ENCODE measurements at places on chromosomes 11 and 22.

DNA sequence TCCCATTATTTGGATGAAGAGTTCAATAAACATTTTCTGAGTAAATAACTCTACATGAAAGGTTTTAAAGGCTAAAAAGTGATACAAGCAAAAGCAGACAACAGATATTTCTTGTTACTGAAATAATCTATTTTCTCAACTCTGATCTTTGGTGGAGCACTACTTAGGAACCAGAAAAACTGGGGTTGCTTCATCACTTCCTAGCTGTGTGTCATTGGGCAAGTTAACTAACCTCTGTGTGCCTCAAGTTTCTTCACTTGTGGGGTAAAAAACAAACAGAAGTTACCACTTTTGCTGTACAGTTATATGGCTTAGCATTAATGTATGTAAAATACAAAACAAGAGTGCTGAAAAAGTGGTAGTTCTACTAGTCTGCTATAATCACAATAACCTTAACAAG, 5.6 kb downstream of the MAPK1 start:
- DNase-seq, result no peak

- no peak for DNase-seq
Measured at GRCh38 chr22:49589811-49590210, 237.9 kb downstream of the BRD1 start.

- no peak for DNase-seq
Measured at GRCh38 chr11:95659088-95659487, 130.5 kb downstream of the FAM76B start.

GRCh38 chr11:48307760-48308386, 1.9 kb downstream of the OR4S1 start:
- DNase-seq, result peak; percentile 16

DNA sequence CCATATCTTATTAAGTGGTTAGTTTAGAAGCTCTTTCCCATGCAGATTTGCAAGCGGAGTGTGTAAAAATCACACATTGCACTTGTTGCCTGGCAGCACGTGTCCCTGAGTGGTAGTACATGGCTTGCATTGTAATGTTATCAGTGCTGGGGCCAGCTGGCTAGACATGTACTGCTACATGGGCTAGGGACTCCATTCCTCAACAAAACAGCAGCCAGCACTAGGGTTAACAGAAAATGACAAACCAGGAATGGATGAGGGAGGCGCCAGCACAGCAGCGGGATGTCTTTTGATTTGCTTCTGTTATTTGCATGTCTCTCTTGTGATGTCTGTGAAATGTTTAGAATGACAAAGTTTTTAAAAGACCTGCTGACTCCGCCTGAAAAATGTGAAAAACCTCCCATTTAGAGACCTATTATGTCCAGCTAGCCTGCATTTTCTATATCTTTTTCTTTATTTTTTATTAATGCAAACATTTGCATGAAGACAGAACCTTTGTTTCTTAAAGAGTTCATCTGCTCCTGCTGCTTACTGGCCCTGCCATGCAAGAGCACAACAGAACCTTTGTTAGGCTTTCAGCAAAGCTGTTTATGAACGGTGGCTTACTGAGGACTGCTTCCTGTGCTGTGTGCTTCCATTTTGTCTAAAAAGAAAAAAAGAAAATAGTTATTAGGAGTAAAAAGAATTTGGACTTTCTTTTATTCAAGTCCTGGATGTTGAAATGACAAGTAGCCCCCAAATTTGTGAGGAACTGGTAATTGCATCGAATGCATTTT, 40.7 kb downstream of the CSTPP1 start:
- DNase-seq, result no peak

GRCh38 chr11:78339945-78340344, 77.7 kb downstream of the GAB2 start:
- no peak for DNase-seq

DNA sequence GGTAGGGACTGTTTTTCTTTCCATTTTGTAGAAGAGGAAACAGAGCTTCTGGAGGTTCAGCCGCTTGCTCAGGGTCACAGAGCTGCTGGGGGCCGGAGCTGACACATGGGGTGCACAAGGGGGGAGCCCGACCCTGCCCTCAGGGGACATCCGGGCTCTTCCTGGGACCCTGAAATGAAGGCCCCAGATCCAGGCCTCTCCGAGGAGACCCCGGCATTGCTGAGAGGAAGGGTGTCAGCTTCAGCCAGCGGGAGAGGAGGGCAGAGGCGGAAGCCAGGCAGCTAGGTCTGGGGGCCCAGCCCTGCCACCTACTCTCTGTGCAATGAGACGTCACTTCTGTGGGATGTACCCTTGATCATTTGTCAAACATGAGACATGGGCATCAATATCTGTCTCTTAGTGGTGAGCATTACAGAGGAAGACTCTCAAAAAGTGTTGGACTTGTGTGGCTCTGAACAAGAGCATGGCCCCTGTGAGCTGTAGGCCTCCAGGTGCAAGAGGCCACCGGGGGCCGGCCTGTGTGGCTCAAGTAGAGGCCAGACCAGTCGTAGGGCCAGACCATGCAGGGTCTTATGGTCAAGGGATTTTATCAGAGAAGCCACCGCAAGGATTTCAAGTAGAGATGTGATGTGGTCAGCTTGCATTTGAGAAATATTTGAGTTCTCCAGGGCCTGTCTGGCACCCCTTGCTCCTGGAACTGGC, 10.3 kb downstream of the MPPED1 start:
- no peak for DNase-seq

GRCh38 chr22:45026511-45026910, 16.7 kb upstream of the PHF21B start:
- no peak for DNase-seq

DNA sequence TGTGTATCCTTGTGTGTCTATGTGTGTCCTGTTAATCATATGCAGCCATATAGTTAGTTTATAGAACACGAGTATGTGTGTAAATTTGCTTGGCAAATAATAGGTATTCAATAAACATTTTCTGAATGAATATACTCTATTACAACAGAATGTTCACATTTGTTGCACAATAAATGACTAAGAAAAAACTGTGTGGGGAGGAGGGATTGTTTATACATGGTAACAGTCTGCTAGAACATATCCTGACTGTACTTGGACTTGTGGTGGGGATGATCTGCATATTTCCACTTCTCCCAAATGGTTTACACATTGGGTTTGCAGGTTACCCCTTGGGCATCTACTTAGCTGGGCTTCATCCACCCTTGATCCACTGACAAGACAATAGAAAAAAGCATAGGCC, 194.6 kb downstream of the INSC start:
- no peak for DNase-seq

DNA sequence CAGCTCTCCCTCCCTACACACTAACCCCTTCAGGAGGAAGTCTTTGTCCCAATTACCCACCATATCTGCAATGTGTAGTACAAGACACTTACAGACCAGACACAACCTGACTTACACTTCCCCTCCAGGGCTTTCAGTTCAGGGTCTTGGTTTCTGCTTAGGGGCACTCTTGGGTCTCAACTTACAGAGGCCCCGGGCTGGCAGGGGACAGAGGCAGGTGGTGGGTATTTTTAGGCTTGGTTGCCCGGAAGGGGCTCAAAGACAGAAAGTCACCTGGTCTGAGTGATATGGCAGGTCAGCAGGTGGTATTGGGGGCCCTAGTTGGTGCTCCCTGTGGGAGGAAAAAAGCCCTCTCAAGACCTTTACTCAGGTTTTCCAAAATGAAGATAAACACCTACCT, 3.4 kb upstream of the TMEM184B start:
- DNase-seq, result no peak

DNA sequence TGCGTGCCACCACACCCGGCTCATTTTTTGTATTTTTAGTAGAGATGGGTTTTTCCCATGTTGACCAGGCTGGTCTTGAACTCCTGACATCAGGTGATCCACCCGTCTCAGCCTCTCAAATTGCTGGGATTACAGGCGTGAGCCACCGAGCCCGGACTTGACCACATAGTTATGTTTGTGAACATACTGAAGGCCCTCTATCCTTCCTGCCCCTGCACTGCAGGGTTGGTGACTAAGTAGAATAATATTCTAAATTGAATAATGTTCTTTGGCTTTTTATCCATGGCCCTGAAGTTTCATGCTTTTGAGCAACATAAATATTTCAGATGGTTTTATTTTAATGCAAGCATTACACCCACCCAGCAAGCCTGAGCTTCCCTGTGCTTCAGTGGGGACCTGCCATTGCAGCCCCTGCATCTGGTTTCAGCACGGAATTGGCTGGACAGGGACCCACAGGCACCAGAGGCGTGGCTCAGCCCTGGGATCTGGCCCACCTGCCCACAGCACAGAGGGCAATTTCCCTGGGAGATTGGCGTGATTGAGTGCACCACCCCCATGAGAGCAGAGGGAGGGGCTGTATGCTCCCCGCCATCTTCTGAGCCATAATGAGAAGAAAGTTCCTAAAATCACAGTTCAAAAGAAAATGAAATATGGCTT, 460.5 kb downstream of the BRD1 start:
- DNase-seq, result no peak

Measured in progenitor cell of endocrine pancreas (in vitro differentiated cells).